NCI-H1417 treated with DMSO at 0.1 percent for 48 hours (cell line): ENCODE measurements at places on chromosomes 12 and 14.

DNA sequence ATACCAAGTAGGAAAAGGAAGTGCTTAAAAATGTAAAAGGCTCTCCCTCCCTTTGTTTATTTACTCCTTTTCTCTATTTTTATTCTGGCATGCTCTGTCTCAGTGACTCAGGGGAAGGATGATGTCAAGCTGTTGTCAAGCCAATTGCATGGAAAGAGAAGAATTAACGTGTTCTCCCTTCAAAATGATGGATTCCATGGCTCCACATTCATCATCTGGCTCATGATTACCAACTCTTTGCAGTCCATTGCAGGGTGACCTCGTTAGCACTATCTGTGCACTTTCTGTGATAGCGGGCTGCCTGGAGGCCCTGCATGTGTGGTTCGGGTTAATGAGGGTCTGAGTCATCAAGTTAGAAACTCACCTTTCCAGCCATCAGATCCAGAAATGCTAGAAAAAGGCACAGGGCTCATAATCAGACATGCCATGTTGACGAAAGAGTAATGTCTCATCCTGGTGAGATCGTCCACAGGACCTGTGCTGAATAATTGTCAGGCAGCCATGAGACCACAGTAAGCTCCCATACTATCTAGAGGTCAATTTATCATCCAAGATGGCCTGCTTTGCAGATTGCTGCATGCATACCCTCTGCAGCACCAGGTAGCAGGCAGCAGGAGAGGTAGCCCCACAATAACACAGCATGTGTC, 79.2 kb upstream of the BTG1 start:
- no peak for DNase-seq

GRCh38 chr14:74641601-74642391, 29.8 kb upstream of the LTBP2 start:
- DNase-seq: no peak

DNA sequence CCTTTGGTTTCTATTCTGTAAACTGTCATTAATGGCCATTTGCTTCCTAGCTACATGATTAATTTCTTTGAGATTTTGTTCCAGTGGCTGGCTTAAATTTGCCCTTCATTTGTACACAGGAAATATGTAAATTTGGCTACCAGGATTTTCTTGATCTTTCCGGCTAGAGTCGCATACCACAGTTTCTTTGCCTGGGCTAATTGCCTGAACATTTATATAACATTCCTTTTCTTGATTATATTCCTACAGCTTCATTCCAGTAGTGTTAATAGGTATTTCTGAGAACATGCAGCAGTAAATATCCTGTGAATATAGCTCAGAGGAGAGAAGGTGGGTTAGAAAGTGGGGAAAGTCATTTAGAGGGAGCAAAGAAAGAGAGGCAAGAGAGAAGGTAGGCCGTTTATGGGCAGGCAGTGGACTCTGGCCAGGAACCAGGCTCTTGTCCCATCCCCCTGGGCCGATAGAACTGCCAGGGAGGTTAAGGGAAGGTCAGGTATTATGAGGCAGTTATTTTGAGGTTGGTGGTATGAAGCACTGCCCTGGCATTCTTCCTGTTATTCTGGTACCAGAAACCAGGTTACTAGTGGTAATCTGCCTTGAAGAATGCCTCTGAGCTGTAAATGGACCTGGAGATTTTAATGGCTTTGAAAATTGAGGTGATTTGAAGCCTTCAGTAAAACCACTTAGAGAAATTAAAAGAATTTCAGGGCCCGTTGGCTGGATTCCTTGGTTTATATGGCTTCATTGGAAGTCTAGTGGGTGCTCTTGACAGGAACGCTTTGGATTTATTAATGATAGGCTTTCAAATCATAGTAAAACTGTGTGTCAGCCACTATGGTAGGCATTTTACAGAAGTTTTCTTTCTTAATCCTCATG, 4.4 kb downstream of the RNF10 start:
- no peak for DNase-seq

DNA sequence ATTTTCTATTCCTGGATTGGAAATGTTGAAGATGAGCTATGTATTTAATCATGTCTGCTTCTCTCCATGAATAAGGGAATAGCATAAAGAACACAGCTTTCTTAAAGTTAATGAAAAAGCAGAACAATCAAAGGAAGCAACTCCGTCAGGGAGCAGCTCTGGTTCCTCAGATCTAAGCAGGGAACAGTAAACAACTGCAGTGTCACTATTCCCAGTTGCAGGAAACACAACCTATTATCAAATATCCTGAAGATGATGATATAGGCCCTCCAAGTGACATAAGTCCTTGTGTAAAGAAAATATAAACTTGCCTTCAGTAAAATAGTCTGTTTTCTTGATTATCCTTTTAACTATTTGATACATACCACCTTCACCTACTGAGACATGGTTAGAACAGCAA, 228.1 kb downstream of the KCNC2 start:
- DNase-seq: no peak

DNA sequence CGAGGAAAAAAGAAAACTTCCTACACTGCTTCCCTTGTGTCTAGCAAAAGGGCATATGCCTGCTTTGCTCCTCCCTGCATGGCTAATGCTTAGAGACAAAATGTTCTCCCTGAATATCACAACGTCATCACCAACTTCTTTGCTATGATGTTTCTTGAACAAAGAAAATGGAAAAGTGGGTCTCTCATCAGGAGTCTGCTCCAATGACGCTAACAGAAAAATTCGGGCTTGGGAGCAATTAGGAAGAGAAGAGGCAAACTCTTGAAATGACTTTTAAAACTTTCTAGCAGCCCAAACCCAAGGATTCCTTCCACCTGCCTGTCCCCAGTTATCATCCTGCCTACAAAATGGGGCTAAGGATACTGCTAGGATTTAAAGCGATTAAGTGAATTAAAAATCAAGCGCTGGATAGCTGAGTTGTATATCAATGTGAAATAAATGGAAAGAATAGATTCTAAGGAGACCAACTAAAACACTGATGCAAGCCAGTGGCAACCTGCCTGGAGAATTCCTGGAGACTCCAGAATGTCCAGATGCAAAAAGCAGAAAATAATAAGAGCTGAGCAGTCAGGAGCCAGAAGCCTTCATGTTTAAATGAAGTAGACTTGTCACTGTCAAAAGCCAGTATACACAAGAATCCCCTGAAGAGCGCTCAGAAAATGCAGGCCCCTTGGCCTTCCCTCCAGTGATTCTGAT, 183.8 kb downstream of the DPF3 start:
- DNase-seq: no peak
